Testis (tissue), 5 donors: ENCODE measurements at places on chromosomes 1 and 21.

DNA sequence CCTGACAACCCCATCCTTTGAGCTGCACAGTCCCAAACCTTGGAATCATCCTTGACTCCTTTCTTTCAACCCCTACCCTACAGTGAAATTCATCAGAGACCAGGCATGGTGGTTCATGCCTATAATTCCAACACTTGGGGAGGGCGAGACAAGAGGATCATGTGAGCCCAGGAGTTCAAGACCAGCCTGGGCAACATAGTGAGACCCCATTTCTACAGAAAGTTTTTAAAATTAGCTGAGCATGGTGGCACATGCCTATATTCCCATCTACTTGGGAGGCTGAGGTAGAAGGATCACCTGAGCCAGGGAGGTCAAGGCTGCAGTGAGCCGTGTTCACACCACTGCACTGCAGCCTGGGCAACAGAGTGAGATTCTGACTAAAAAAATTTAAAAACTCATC, 34.5 kb downstream of the RERE start:
- peaks cover 5% of the 10 kb centered on the region for H3K4me1 ChIP-seq
- DNase-seq, result no peak
- H3K27ac ChIP-seq, result no peak overlapping the region
- H3K36me3 ChIP-seq, result no peaks in the 10 kb centered on the region
- no peak overlapping the region for H3K4me3 ChIP-seq
- no peaks in the 10 kb centered on the region for H3K27me3 ChIP-seq

DNA sequence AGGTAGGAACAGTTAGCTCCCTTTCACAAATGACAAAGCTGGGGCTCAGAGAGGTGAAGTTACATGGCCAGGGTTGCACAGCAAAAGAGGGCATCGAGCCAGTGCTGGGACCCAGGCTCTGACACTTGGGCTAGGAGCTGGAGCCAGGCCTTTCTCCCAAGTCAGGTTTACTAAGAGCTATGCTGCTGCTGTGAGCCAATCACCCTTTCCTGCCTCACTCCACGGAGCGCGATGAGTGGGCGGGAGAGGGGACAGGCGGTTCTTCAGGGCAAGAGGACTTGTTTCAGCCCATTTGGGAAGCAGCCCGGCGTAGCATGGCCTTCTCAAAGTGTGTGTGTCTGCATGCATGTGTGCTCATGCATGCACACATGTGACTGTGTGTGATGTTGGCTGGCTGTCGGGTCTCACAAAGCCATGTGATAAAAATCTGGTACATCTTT, 10.6 kb downstream of the ID3 start:
- H3K4me3 ChIP-seq, result no peak overlapping the region
- DNase-seq, result no peak
- no peaks in the 10 kb centered on the region for H3K27me3 ChIP-seq
- H3K36me3 ChIP-seq, result no peaks in the 10 kb centered on the region

DNA sequence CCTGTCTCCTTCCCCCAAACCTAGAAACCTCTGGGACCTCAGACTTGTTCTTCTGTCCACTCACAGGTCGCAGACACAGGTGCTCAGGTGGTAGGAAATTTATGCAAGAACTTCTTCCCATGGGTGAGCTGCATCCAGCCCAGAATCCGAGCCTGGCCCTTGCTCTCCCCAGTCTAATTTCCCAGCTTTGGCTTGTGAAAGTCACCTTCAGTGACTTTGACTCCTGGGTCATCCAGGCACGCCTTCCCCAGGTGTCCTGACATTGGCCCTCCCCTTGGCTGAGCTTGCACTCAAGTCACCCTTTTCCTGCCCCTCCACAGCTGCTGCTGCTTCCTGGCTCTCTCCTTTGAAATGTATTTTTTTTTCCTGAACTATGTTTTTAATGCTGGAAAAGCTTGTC, 6.6 kb downstream of the IPO13 start:
- no peaks in the 10 kb centered on the region for H3K27me3 ChIP-seq
- H3K27ac ChIP-seq, result no peak overlapping the region
- H3K4me1 ChIP-seq, result peaks cover 3% of the 10 kb centered on the region
- DNase-seq, result no peak

- peak overlapping the region; percentile 44 for H3K27ac ChIP-seq
- no peak for DNase-seq
- peaks cover 4% of the 10 kb centered on the region for H3K4me1 ChIP-seq
- no peaks in the 10 kb centered on the region for H3K27me3 ChIP-seq
Observed at GRCh38 chr1:220876511-220877376, 2.5 kb upstream of the HLX start.

- peaks cover 33% of the 10 kb centered on the region for H3K4me1 ChIP-seq
- no peak overlapping the region for H3K27ac ChIP-seq
- no peak for DNase-seq
- H3K27me3 ChIP-seq, result no peaks in the 10 kb centered on the region
- no peaks in the 10 kb centered on the region for H3K36me3 ChIP-seq
Observed at GRCh38 chr1:53111073-53111556, 31.3 kb downstream of the SLC1A7 start.

DNA sequence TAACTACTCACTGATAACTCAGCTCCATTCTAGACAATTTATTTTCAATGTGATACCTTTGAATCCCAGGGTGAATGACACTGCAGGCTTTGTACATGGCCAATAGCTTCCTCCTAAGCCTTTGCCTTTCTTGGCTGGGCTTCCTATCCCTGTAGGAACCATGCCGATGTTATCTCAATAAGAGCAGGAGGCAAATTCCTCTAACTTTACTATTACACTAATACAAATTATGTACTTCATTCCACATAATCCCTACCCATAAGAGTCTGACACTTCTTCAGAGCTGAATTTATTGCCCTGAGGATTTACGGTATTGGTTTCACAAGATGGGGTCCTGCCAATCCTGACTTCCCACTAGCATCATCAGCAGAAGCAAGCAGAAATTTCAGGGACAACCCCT, 14.0 kb downstream of the TGFBR3 start:
- peaks cover 7% of the 10 kb centered on the region for H3K4me1 ChIP-seq
- no peak overlapping the region for H3K4me3 ChIP-seq
- H3K27me3 ChIP-seq, result no peaks in the 10 kb centered on the region
- DNase-seq, result no peak

DNA sequence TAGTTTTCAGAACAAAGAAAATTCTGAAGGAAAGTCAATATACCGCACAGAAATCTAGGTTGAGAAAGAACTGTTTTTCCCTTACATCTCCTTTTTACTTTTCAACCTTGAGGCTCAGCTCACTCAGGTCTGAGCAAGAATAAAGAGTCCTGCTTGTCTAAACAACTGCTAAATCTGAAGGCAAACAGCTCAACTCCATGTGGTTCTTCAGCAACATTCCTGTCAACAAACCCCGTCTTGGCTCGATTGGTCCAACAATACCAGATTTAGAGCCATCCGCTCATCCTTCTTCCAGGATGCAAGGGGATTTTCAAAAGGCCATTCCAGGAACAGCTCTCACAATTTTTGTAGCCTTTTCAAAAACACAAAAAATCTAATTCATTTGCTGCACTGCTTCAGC, 119.8 kb downstream of the HLCS start:
- no peak overlapping the region for H3K27ac ChIP-seq
- H3K36me3 ChIP-seq, result no peaks in the 10 kb centered on the region
- no peak overlapping the region for H3K4me3 ChIP-seq
- H3K27me3 ChIP-seq, result no peaks in the 10 kb centered on the region

DNA sequence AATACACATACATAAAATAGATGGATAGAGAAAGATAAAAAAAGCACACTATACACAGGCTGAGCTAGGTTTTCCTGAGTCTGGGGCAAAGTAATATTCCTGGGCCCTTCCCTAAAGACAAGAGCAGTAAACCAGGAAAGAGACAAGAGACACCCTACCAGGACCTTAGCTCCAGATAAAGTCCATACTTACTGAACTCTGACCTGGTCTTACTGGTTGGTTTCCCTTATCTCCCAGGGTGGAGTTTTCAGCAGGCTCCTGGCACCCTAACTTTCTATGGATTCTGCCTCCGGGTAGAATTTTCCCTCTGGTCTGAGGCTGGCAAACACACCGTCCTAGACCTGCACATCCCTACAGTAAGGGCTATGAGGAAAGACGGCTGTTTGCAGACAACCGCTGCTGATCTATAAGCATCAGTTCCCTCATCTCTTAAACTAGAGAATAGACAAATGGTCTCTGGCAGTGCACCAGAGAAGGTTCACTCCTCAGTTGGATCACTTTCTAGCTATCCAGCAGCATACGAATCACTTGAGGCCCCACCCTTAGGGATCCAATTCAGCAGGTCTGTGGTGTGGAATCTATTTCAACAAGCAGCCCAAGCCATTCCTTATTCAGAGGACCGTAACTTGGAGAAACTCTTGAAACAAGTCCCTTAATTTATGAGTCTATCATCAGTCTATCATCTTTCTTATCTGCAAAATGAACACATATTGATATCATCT, 52.0 kb downstream of the ARHGEF11 start:
- no peaks in the 10 kb centered on the region for H3K36me3 ChIP-seq
- no peaks in the 10 kb centered on the region for H3K4me1 ChIP-seq
- H3K27me3 ChIP-seq, result no peaks in the 10 kb centered on the region
- no peak overlapping the region for H3K27ac ChIP-seq
- no peak for DNase-seq
- H3K4me3 ChIP-seq, result no peak overlapping the region

GRCh38 chr1:89807983-89808382, 12.8 kb upstream of the LRRC8D start:
- no peak for DNase-seq
- H3K27ac ChIP-seq, result no peak overlapping the region
- H3K27me3 ChIP-seq, result no peaks in the 10 kb centered on the region
- no peak overlapping the region for H3K4me3 ChIP-seq
- no peaks in the 10 kb centered on the region for H3K36me3 ChIP-seq

DNA sequence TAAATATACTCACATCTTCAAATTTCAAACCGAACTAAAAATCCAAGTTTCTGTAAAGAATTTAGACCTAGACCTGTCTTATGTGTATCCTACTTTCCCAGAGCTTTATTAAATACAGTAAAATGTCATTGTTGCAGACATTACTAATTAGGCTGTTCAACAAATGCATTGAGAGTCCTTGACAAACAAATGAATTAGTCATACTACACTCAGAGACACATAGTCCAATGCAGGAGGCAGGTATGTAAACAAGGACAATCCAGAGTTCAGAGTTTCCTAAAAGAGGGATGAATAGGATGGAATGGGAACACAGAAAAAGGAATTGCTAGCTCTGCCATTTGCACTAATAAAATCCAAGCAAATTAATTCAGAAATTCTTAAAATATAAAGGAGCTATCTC, 1.6 kb upstream of the EGLN1 start:
- H3K36me3 ChIP-seq, result no peaks in the 10 kb centered on the region
- no peaks in the 10 kb centered on the region for H3K27me3 ChIP-seq
- no peak for DNase-seq
- no peak overlapping the region for H3K4me3 ChIP-seq
- no peak overlapping the region for H3K27ac ChIP-seq

DNA sequence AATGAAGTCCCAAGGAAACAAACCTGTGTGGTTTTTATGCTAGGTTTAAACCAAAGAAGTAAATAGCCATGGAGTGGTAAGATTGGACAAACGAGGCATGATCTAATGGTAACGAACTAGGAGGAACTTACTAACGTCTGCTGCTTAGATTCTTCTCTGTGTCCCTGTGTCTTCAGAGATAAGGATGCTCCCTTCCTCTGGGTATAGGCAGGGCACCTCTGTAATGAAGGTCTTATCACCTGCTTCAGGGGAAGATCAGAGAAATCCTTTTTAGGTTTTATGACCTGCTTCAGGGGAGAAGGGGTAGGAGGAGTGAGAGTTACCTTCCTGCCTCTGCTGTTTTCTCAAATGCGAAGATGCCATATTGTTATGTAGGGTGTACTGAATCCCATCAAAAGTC, 214.9 kb upstream of the L1TD1 start:
- no peak overlapping the region for H3K27ac ChIP-seq
- DNase-seq, result no peak
- no peaks in the 10 kb centered on the region for H3K4me1 ChIP-seq
- no peak overlapping the region for H3K4me3 ChIP-seq

- no peaks in the 10 kb centered on the region for H3K4me1 ChIP-seq
- no peak overlapping the region for H3K4me3 ChIP-seq
- no peak for DNase-seq
Observed at GRCh38 chr21:24023402-24023801, 1583.9 kb downstream of the MRPL39 start.

- no peak overlapping the region for H3K4me3 ChIP-seq
- DNase-seq, result no peak
- no peaks in the 10 kb centered on the region for H3K27me3 ChIP-seq
Observed at GRCh38 chr1:34690269-34690668, 64.6 kb upstream of the GJB5 start.

GRCh38 chr1:180540697-180541594, 17.8 kb upstream of the OVAAL start:
- no peaks in the 10 kb centered on the region for H3K27me3 ChIP-seq
- no peak overlapping the region for H3K27ac ChIP-seq
- peaks cover 14% of the 10 kb centered on the region for H3K4me1 ChIP-seq
- no peaks in the 10 kb centered on the region for H3K36me3 ChIP-seq
- no peak overlapping the region for H3K4me3 ChIP-seq

DNA sequence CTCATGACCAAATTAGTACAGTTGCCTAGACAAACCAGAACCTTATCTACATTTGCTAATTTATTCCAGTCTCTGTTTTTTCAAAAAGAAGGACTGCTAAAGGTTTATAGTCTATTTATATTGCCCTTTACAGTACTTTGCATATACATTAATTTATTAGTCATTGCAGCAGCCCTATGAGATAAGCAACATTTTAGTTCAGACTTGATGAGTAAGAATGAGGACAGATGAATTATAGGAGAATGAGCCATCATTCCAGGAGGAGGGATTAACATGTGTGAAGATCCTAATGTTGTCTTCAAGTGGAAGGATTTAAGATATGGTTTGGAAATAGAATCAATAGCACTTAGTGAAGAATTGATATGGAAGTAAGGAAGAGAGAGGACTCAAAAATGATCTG, 152.4 kb downstream of the KCTD3 start:
- H3K4me1 ChIP-seq, result no peaks in the 10 kb centered on the region
- H3K4me3 ChIP-seq, result no peak overlapping the region
- DNase-seq, result no peak
- H3K27ac ChIP-seq, result no peak overlapping the region
- H3K27me3 ChIP-seq, result no peaks in the 10 kb centered on the region

DNA sequence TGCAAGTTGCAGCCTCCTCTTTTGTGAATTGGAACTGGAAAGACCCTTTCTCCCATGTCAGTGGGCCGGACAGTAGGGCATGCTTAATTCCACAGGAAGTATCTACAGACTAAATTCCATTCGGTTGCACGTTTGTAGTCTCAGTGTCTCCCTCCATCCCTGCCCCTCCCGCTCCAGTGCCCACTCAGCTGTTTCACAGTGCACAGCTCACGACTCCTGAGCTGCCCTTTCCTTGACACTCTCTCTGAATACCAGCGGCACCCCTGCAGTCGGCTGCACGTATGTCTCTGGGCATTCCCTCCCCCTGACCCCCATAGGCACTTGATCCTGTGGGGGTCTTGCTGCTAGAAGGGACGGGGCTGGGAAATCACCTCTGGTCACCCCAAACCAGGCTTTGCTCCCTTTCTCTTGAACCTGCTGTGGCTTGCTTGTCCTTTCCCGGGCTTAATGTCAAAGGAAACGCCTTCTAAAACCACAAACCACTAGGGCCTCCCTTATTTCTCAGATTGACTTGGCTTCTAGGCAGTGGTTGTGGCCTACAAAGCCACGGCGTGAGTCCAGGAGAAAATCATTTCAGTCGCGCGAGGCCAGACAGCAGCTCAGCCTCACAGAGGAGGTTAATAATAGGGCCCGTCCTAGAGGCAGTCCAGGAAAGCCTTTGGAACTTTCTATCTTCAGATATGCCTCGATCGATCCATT, 365.3 kb upstream of the PROX1 start:
- DNase-seq, result no peak
- H3K36me3 ChIP-seq, result no peaks in the 10 kb centered on the region
- H3K27me3 ChIP-seq, result no peaks in the 10 kb centered on the region
- no peak overlapping the region for H3K4me3 ChIP-seq
- H3K4me1 ChIP-seq, result no peaks in the 10 kb centered on the region

GRCh38 chr1:205172729-205173366, 38.7 kb downstream of the DSTYK start:
- no peak overlapping the region for H3K27ac ChIP-seq
- no peak for DNase-seq
- H3K27me3 ChIP-seq, result no peaks in the 10 kb centered on the region
- H3K36me3 ChIP-seq, result no peaks in the 10 kb centered on the region
- no peak overlapping the region for H3K4me3 ChIP-seq
- H3K4me1 ChIP-seq, result no peaks in the 10 kb centered on the region
